ENCODE measurements at places on chromosomes 3 and 15.

DNA sequence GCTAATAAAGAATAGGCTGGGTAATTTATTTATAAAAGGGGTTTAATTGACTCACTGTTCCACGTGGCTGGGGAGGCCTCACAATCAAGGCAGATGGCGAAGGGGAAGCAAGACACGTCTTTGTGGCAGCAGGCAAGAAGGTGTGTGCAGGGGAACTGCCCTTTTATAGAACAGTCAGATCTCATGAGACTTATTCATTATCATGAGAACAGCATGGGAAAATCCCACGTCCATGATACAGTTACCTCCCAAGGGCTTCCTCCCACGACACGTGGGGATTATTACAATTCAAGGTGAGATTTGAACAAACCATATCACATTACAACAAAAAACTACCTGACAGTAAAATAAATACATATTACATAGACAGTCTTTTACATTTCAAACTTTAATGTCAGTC lies 414.9 kb downstream of the NAALADL2 start:
- no peak for DNase-seq

GRCh38 chr3:150315721-150316120 lies 92.4 kb upstream of the TSC22D2 start:
- no peak for DNase-seq

GRCh38 chr3:40847551-40847992 lies 322.8 kb downstream of the ZNF621 start:
- DNase-seq, result no peak

DNA sequence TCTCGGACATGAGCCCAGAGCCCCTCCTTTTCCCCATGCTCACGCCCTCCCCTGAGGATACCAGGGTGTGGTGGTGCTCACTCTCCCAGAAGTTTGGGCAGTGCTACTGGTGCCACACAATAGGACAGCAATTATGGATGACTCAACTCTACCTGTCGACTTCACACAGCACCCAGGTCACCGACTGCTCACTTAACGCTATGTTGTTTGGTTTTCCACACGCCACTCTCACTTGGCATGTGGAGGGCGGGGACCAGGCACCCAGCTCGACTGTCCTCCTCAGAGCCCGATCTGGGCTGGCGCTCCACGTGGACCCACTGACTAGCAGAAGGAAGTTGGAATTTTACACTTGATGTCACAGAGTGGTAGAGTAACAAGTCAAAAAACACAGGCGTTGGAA lies 30.9 kb downstream of the STIMATE start:
- no peak for DNase-seq

DNA sequence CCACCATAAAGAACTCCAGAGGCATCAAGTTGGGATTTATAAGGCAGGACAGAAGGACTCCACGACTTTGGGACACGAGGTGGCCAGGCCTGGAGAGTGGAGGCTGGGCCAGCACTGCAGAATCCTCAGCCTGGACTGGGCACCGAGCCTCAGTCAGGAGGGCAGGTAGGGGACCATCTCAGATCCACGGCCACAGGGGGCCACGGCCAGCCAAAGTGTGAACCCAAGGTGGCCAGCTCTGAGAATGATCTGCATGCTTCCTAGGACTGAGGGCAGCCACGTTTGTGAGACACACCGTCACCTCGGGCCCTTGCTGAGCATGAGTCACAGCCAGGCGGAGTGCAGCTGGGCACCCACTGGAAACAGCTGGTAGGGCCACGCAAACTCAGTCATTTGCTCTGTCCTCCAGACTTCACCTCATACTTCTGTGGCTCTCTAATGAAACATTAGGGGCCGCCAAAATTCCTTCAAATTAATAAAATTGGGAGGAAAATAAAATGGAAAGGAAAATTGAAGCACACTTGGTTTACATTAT lies 65.8 kb downstream of the CTNNB1 start:
- no peak for DNase-seq

- DNase-seq, result no peak
These were observed 7.1 kb upstream of the AP3S2 start for GRCh38 chr15:89900849-89901248.

GRCh38 chr3:106167728-106168127 lies 298.9 kb upstream of the CBLB start:
- DNase-seq, result no peak

- peak; percentile 25 for DNase-seq
These were observed 517 bp downstream of the FBN1 start for GRCh38 chr15:48644827-48645557.

GRCh38 chr3:124846189-124846588 lies 41.0 kb downstream of the ITGB5 start:
- no peak for DNase-seq

DNA sequence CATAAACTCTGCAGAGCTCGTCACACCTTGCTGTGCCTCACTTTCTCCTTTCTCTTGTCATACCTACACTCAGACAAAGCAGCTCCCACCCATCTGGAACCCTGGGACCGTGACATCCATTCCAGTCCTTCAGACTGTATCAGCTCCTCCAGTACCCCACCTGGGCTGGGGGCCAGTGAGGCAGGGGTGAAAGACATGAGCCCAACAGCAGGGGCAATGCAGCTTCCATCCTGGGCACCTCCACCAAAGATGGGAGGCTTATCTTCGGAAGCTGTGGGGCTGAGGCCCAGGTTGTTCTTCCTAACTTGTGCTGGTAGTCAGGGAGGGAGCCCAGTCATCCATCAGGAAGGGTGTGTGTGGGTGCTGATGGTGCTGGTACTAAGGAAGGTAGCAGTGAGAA lies 109.2 kb downstream of the EEFSEC start:
- no peak for DNase-seq

- no peak for DNase-seq
These were observed 587.4 kb upstream of the KCNMB2 start for GRCh38 chr3:177948716-177949425.

GRCh38 chr15:69869291-69869690 lies 228.4 kb downstream of the TLE3 start:
- DNase-seq, result no peak

- DNase-seq, result no peak
These were observed 75.7 kb upstream of the DPPA4 start for GRCh38 chr3:109413049-109413448.

GRCh38 chr3:77513542-77513941 lies 473.6 kb downstream of the ROBO2 start:
- no peak for DNase-seq

GRCh38 chr3:59817511-59817910 lies 767.7 kb upstream of the CFAP20DC start:
- no peak for DNase-seq

- DNase-seq, result peak; percentile 31
These were observed 87.6 kb downstream of the LRIG1 start for GRCh38 chr3:66413151-66413751.

DNA sequence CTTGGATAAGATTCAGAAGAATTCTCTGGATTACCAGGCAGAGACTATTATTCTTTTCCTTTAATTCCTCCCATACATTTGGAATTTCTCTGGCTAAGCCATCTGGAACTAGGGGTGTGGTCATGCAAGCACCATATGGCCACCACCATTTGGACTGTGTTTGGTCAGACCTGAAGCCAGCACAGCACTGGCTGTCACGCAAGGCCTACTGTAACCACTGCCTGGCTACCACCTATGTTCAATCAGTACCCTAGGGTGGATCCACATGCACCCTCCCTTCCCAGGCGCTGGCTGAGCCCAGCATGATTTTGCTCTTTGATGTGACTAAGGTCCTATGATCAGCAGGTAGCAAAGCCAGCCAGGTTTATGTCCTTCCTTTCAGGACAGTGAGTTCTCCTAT lies 287.8 kb upstream of the GOLIM4 start:
- no peak for DNase-seq

GRCh38 chr3:153339065-153339464 lies 177.0 kb downstream of the RAP2B start:
- DNase-seq, result no peak

- no peak for DNase-seq
These were observed 23.1 kb downstream of the B3GALNT1 start for GRCh38 chr3:161082063-161082462.

DNA sequence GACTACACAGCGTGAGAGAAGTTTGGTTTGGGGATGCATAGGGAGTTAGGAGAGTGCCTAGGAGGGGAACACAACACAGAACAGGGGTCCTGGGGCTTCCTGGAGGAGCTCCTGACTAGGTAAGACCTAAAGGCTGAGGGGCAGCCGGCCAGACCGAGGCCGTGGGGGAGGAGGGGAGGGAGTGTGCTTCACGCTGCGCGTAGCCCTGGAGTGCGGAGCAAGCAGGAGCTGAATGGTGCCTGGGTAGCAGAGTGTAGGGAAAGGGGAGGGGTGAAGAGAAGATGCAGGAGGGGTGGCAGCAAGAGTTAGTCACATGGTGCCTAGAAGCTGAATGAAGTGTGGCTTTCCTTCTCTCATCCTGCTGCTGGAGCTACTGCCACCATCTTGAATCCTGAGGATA lies 32.4 kb upstream of the HHATL start:
- DNase-seq, result no peak

DNA sequence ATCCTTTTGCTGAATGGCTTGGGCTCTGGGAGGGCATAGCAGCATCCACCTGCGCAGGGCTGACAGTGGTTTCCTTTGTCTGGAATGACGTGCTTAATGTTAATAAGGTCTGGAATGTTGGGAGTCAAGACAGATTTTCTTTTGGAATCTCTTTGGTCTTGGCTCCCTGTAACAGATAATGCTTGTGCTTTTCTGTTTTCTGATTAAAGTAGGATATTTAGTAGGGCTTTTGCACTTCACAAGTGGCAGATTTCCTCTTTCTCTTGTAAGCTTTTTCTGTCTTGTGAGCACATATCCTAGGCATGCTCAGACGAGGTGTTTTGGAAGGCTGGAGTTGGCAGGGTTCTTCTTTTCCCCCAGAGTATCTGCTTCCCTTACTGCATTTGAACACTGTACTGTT lies 189.6 kb downstream of the GHSR start:
- DNase-seq, result no peak

- peak; percentile 48 for DNase-seq
These were observed 160.2 kb upstream of the TBL1XR1 start for GRCh38 chr3:177357352-177358090.

GRCh38 chr15:78408355-78408640 lies 29.7 kb upstream of the IREB2 start:
- DNase-seq, result no peak

- DNase-seq, result no peak
These were observed 52.6 kb downstream of the IQCH start for GRCh38 chr15:67307156-67307555.

DNA sequence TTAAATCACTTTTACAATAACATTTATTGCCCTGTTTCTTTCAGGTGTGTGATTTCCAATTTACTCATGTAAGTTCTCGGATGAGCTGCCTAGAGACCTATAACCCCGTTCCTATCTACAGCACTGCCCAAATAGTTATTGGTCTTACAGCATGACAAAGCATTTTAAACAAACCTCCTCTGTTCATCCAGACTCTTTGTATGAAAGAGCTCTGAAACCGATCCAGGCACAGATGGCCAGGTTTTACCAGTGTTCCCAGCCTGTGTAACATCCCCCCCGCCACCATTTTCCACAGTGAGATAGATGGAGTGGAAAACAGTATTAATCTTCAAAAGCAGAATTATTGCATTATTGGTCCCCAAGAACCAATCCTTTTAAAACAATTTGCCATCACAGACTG lies 59.0 kb upstream of the SPTSSB start:
- DNase-seq, result no peak

DNA sequence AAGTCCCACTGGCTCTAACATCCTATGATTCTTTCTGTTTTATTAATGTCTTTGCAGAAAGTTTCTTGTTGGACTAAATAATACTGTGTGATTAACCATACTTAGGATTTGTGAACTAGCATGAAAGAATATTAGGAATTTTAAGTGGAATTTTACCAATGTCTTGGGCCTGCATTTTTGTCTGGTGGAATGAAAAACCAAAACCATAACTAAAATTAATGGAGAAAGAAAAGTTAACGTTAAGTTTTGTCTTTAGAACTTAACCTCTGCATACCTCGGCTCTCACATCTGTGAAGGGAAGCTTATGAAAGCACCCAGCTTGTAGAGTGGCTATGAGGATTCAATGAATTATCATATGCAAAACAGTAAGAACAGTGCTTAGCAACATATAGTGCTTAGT lies 6.5 kb downstream of the FBN1 start:
- DNase-seq, result no peak
